SIG-M5 (cell line): ENCODE measurements at places on chromosomes 3 and 15.

DNA sequence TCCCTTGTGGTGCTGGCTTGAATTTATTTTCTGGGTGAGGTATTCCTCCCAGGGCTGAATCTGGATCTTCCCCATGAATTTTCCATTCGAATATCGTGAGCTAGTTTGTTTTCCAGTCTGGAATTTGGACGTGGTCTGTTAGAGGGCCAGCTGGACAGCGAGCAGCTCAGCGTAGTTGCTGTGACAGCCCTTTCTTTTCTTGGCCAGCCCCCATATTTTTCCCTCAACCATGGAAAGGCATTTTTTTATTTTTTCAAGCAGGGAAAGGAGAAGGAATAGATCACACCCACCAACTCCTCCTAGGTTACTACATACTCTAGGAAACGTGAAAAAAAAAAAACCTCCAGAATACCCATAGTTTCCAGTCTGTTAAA, 152.0 kb downstream of the KLHL25 start:
- DNase-seq: no peak

DNA sequence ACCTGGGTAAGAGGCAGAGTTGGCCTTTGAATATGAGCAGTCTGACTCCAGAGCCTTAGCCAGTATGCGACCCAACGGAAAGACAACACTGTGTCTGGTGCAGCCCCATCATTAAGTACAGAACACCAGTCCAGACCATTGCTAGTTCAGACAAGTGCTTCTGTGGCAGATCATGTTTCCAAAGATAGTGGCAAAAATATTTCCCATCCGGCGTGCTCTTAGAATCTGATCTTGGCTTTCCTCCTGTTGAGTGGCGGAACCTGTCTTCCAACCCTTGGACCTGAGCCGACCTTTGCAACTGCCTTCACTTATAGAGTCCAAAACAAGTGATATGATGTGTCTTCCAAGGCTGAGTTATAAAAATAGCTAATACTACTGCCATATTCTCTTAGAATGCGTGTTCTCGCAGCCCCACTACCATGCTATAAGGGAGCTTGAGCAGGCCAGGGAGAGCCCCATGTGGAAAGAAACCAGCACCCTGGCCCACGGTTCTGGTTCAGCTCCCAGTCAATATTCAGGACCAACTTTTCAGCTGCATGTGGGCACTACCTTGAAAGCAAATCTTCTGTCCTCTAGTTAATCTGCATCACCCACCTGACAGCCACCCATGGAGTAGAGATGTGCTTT, 322.4 kb upstream of the SLCO3A1 start:
- DNase-seq: no peak

DNA sequence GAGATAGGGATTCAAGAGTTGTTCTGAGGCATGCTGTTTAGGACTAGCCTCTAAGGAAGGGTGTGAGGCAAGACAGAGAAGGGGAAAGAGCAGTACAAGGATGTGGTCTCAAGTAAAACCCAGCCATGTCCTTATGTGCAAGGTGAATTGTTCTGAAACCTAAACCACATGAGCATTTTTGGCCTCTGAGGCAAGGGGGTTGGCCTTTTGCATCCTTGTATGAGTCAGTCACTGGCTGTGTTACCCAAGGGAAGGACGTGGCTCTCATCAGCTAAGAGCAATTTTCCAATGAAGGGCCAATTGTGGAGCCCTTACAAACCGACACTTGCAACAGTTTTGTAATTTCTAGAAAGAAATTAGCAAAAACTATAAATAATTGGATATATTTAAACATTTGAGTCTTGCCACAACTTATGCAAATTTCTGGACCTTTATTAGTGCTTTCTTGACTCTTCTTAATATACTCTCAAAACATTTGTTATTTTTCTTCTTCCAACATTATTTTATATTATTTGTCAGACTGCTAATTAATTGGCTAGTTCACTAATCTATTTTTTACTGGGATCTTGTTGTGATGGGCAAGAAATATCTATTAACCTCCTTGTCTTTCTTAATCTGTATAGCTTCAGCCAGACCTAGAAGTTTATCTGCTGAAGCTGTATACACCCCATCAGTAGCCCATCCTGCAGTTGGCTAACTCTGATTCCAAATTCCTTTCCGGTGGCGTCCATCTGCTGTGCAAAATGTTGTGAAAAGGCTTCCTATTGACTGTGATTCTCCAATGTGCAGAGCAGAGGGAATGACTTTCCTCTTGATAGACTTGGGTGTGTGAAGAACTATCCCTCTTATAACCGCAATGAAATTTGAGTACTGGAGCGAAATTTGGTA, 97.7 kb upstream of the P2RY1 start:
- no peak for DNase-seq

GRCh38 chr3:70823622-70824021, 511.2 kb upstream of the MDFIC2 start:
- DNase-seq: no peak

- DNase-seq: no peak
Observed at GRCh38 chr3:35422836-35423601, 216.3 kb upstream of the ARPP21 start.
